ENCODE measurements at places on chromosomes 13 and 19.

DNA sequence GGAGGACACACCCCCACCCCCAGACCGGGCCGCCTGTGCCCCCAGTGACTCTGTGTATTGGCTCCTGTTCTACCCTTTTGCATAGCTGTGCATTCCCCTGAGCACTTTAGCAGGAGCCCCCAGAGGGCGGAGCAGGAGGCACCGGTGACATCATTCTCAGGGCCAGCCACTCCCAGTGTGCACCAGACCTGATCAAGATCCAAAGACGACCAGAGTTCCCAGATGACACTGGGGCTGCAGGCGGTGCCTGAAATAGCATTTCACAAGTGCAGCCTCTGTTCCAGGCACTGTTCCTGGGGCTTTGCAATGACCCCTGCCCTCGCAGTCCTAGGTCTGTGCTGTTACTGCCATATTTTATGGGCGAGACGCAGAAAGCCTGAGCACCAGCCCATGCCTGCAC, 14.5 kb upstream of the PTPRS start:
- DNase-seq = no peak

GRCh38 chr19:17909003-17909732, 23.6 kb upstream of the CCDC124 start:
- no peak for DNase-seq

DNA sequence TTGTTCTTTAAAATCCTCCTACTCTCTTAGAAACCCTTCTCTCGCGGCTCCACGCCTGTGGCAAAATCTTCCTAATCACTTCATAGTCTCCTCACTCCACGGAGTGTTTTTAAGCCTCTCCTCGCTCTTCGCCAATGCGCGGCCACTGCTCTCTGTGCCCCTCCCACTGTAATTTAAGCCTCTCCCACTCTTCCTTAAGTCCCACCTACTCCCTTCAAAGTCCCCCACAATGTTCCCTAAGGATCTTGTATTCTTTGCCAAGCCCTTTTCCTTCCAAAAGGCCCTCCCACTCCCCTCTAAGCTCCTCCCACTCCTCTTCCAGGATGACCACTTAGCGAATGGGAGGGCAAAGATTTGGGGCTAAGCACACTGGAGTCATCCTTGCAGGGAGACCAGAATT, 1.3 kb downstream of the FIZ1 start:
- no peak for DNase-seq

GRCh38 chr19:33300009-33300893, 2.1 kb downstream of the CEBPA start:
- DNase-seq = no peak

DNA sequence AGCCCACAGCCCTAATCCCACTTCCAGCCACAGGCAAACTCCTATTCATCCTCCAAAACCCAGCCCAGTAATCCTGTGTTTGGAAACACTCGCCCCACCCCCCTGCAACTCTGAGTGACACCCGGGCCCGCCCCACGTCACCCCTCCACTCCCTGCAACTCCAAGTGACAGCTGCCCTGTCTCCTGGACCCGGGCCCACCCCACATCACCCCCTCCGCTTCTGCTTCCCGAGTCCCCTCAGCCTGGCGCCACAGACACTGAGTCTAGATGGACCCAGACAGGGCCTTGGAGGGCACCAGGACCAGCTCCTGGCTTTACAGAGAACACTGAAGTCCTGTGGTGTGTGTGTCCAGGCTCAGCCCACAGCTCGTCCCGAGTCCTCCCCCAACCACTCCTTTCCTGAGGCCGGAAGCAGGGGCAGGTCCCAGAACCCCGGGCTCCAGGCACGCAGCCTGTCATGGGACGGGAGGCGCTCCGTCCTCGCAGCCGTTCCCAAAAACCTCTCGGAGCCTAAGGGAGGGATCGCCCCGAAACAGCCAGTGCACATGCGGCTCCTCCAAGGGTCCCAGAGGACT, 7.7 kb downstream of the REXO1 start:
- DNase-seq = no peak

- no peak for DNase-seq
Observed at GRCh38 chr19:9847087-9847671, 12.1 kb downstream of the PIN1 start.

DNA sequence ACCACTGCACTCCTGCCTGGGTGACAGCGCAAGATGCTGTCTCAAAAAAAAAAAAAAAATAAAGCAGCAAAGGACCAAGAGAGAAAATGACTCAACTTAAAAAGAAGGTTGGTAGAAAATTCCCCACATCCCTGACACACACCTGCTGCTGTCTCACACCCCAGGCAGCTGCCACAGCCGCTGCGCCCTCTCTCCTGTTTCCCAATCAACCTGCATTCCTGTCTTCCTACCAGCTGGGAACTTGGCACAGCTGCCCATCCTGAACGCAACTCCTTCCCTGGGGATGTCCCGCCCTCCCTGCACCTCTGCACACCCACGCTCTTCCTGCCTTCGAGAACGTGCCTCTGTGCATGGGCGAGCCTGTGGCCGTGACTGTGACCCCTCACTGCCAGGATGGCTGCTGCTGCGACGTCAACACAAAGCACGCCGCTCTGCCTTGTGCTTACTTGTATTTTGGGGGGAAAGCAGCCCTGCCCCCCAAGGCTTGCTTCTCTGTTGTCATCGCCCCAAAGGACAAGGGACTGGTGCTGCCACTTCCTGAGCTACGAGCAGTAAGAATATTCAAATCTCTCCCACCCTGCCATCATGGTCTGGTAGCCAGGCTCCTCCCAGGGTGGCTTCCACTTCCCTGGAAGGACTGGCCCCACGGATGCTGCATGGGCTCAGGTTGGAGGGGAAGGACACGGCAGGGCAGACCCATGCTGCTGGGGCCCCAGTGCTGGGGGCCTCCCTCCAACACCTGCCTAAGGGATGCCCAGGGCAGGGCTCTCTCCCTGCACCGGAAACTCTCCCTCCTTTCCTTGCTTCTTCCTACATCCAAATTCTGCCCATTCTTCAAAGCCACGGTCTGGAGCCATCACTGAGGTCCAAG, 20.7 kb downstream of the SH3GL1 start:
- DNase-seq = no peak

DNA sequence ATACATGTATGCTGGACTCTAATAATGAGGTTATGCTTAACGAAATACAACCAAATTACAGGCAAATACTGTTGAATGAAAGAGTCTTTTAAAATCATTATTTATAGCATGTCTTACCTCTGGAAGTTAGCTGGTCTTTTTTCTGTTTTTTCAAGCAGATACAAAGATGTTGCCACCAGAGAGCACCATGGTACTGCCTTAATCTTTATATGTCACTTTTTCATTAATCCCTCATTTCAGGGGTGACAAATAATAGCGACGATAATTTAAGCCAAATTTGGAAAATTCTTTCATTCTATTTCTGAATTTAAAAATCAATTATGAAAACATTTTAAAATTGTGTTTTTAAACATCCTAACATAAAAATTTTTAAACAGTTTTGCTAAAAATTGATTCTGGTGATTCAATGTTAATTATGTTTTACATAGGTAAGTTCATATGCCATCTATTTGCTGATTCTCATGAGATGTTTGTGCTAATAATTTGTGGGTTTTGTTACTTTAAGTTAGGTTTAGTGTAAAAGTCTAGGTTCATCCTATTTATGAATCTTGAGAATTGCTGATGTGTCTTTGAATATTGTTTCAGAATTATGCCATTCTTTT, 379.3 kb upstream of the SGCG start:
- no peak for DNase-seq

DNA sequence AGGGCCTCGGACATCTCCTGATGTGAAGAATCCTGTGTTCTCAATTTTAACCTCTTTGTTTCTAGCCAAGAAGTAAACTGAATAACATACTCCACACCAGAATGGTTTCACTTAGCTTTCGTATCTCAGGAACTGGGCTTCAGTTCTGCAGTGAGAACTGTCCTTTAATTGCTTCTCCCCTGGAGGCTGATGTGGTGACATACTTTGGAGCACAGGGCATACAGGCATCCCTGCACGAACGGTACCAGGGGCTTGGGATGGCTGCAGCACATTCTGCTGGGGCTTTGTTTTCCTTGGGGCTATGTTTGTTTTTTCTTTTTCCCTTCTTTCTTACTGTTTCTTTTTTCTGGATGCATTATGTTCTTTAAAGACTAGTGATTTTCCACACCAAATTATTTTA, 230.5 kb downstream of the TM9SF2 start:
- no peak for DNase-seq

DNA sequence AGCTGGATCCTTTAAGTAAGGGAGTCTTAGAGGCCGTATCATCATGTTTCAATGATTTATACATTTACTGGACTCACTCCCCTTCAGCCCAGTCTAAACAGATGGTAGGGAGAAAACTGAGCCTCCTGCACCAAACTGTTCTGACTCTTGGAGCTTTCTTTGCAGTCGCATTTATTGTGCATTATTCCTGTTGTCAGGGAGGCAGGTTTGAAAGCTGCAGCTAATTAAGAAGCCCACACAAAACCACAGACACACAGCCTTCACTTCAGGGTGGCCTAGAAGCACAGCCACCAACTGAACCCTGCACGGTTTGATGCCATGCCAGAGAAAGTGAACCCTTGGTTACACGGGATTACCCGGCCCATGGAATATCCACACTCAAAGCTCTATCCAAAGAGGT, 911.0 kb downstream of the UQCRFS1 start:
- DNase-seq = no peak

- DNase-seq = no peak
Observed at GRCh38 chr13:42607546-42607945, 33.6 kb downstream of the TNFSF11 start.

All from stimulated activated CD4-positive, alpha-beta T cell treated with anti-CD3 and anti-CD28 coated beads, Interleukin-1b, Interleukin-23, amount 100 ng/mL, for 1 hour (primary cell).